Thoracic aorta (tissue), 2 donors: ENCODE measurements at places on chromosomes 1 and 21. TPM values are rescaled to one million over a fixed set of nuclear protein-coding genes. Genes with fewer than 3 reads are reported as not detected.

The HSPB7 gene
- 430 TPM for total RNA-seq

The TRIM45 gene
- total RNA-seq, result 1.5 TPM

The AGT gene
- 42.0 TPM for total RNA-seq

The ZSWIM5 gene
- 3.5 TPM for total RNA-seq

The CD52 gene
- total RNA-seq, result 2.7 TPM

The KRTAP15-1 gene
- total RNA-seq, result not detected

The TNFAIP8L2 gene
- total RNA-seq, result 3.9 TPM

The C1orf210 gene
- not detected for total RNA-seq

The RHOU gene
- total RNA-seq, result 23.0 TPM

The MYOG gene
- total RNA-seq, result not detected

The CA6 gene
- not detected for total RNA-seq

The NBPF4 gene
- not detected for total RNA-seq

The FAM3B gene
- total RNA-seq, result 1.5 TPM

The F13B gene
- not detected for total RNA-seq

The HUNK gene
- 0.42 TPM for total RNA-seq

The TMEM50B gene
- 51.4 TPM for total RNA-seq

The LAX1 gene
- 0.54 TPM for total RNA-seq

The CLIC6 gene
- total RNA-seq, result 2.8 TPM

The MCOLN3 gene
- total RNA-seq, result 3.2 TPM

The PAQR6 gene
- total RNA-seq, result 0.27 TPM

The PYHIN1 gene
- 6.5 TPM for total RNA-seq

The CD247 gene
- total RNA-seq, result 1.6 TPM

The SYNC gene
- 71.5 TPM for total RNA-seq

The S100A2 gene
- total RNA-seq, result 1.1 TPM

The HNRNPCL2 gene
- total RNA-seq, result not detected

The DCST2 gene
- total RNA-seq, result 0.42 TPM

The CD1C gene
- not detected for total RNA-seq

The HHIPL2 gene
- total RNA-seq, result not detected

The TRNAU1AP gene
- 25.3 TPM for total RNA-seq

The S100A8 gene
- total RNA-seq, result 31.5 TPM

The EPHA8 gene
- not detected for total RNA-seq

The FCAMR gene
- not detected for total RNA-seq

The PIGR gene
- 7.7 TPM for total RNA-seq

The CRYAA gene
- not detected for total RNA-seq

The HCRTR1 gene
- total RNA-seq, result not detected

The RAB7B gene
- 12.0 TPM for total RNA-seq

The TTLL7 gene
- 71.4 TPM for total RNA-seq

The C1QC gene
- 241 TPM for total RNA-seq

The TMEM59 gene
- 282 TPM for total RNA-seq

The OR2M3 gene
- not detected for total RNA-seq

The KCNK2 gene
- 0.28 TPM for total RNA-seq
